ENCODE measurements at places on chromosomes 4 and X.

DNA sequence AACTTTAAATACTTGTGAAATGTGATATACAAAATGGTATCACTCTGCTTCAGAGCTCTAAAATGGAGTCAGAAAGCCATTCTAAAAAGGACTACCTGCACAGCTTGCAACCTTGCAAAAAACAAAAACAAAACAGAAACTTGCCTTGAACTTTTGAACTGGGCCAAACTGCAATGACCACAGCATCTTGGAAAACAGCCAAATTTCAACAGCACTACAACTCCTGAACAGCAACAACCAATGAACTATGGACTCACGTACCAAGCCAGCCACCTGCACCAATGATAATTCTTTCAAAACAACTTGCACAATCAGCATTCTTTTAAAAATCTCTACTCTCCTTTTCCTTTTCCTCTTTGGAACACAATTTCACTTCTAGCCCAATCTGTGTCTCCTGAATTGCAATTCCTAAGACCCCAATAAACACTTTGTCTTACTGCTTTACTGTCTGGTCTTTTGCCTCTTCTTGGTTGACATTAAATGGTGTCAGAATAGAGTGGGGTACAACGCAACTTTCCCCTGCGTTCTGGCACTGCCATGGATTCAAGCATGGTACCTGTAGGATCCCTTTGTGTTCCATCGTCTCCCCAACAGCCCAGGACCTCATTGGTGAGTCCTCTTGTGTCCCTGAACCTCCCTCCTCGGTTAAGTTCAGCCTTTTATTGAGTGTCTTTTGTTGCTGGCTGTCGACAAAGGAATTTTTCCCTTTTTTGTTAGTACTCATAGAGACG, 35.7 kb upstream of the FMR1 start:
- DNase-seq: no peak
- no peaks in the 10 kb centered on the region for H3K36me3 ChIP-seq
- H3K4me3 ChIP-seq: no peak overlapping the region
- H3K27ac ChIP-seq: no peak overlapping the region

DNA sequence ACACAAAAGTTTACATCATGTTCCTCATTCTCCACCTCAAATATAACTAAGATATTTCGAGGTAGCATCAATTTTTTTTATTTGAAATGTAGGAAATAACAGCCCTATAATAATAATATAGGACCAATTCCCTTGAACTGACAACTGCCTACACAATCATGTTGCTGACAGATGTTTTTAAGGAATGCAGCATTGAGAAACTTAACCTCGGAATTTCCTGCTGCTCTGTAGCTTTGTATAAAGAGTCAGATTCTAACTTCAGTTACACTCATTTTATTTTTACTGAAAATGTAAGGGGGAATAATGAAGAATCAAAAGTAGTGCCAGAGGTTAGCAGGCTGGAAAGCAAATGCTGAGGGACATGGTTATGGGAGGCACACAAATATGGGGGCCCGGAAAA, 235.8 kb downstream of the RBMX2 start:
- DNase-seq: no peak
- no peak overlapping the region for H3K4me3 ChIP-seq
- no peaks in the 10 kb centered on the region for H3K27me3 ChIP-seq
- H3K27ac ChIP-seq: no peak overlapping the region
- peaks cover 9% of the 10 kb centered on the region for H3K4me1 ChIP-seq

DNA sequence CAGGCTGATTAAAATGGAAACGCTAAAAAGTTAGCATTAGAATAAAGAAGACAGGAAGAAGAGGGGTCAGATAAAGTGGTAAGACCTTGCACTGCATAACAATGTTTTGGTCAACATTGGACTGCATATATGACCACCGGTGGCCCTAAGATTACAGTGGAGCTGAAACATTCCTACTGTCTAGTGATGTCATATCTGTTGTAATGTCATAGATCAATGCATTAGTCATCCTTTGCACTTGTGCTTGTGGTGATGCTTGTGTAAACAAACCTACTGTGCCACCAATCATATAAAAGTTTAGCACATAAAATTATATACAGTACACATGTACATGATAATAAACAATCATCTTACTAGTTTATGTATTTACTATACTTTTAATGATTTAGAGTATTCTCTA, 73.0 kb downstream of the TMEM165 start:
- H3K27ac ChIP-seq: no peak overlapping the region
- no peaks in the 10 kb centered on the region for H3K27me3 ChIP-seq
- H3K36me3 ChIP-seq: peaks cover 19% of the 10 kb centered on the region
- DNase-seq: no peak
- no peak overlapping the region for H3K4me3 ChIP-seq
- no peaks in the 10 kb centered on the region for H3K4me1 ChIP-seq

GRCh38 chr4:48481581-48481980, 1.6 kb upstream of the SLC10A4 start:
- peaks cover 21% of the 10 kb centered on the region for H3K4me1 ChIP-seq
- H3K27me3 ChIP-seq: peaks cover 58% of the 10 kb centered on the region
- H3K4me3 ChIP-seq: no peak overlapping the region

DNA sequence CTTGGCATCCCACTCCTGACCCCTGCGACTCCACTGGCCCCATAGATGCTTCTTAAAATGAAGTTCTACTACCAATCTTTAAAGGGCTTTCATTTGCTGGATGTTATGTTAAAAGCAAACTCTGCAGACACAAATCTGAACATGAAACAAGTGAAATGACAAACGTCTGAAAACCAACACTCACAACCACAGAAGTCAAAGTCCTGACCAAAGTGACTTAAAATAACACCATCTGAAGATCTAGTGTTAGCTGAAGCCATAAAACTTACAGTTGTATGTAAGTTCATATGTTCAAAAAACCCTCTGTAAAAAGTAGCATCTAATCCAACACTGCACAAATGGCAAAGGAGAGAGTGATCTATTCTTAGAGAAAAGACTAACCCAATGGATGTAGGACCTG, 178.7 kb downstream of the SH3KBP1 start:
- no peak for DNase-seq
- peaks cover 20% of the 10 kb centered on the region for H3K36me3 ChIP-seq
- H3K4me1 ChIP-seq: peaks cover 27% of the 10 kb centered on the region
- no peak overlapping the region for H3K4me3 ChIP-seq
- H3K27ac ChIP-seq: no peak overlapping the region

GRCh38 chr4:12488672-12489071, 995.5 kb downstream of the RAB28 start:
- no peaks in the 10 kb centered on the region for H3K27me3 ChIP-seq
- H3K27ac ChIP-seq: no peak overlapping the region
- H3K36me3 ChIP-seq: no peaks in the 10 kb centered on the region
- H3K4me1 ChIP-seq: no peaks in the 10 kb centered on the region

DNA sequence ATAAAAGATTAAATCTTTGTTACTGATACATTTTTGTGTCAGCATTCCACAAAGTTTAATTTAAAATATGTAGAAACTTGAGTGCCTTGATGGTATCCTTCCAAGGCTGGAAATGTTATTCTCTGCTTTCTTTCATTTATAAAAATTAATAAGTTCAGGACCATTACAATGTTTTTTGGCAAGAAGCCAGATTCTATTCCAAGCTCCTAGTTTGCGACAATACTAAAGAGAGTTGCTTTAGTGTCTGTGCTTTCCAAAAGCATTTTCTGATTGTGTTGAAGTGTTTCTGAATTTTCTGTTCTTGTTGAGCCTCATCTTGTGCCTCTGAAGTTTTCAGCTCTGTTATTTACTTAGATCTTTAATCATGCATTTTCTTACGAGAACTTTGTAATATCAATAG, 516.2 kb downstream of the KCTD8 start:
- H3K4me3 ChIP-seq: no peak overlapping the region
- no peak for DNase-seq
- no peaks in the 10 kb centered on the region for H3K36me3 ChIP-seq
- no peaks in the 10 kb centered on the region for H3K4me1 ChIP-seq
- H3K27me3 ChIP-seq: no peaks in the 10 kb centered on the region

DNA sequence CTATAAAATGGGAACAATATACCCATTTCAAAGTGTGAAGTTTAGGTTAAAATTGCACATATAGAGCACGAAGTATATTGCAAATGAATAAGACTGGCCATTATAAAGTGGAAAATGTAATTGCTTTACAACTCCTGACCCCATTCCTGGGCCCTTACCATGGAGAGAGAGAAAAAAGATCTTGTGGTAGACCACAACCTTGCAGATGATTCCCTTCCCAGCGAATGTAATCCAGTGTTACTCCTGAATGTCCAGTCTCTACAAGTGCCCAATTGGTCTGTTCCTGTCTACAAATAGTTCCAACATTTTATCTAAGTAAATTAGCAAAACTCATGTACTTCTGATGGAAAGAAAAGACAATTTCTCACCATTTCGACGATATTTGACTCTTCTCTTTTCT, 184.1 kb upstream of the LNX1 start:
- DNase-seq: no peak
- H3K4me3 ChIP-seq: no peak overlapping the region
- H3K4me1 ChIP-seq: no peaks in the 10 kb centered on the region
- H3K27me3 ChIP-seq: no peaks in the 10 kb centered on the region
- H3K36me3 ChIP-seq: no peaks in the 10 kb centered on the region
- no peak overlapping the region for H3K27ac ChIP-seq

DNA sequence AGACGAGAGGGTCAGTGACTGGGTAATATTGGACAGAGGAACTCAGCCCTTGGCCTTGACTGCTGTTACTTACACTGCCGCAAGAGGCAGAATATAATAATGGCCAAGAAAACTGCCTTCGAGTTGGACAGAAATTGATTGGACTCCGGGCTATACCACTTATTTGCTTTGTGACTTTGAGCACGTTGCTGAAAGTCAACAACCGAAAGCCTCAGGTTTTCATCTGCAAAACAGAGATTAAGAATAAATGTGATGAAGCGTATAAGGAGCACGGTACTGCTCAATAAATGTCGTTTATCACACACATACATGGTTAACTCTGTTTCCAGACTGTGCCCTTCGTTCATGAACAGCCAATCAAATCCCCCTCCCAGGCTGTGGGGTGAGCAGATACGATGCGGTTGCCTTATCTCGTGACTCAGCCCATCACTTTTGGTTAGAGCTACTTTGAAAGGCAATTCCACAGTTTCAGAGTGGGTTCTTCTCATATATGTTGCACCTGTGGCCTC, 91.6 kb downstream of the TSPAN7 start:
- no peaks in the 10 kb centered on the region for H3K4me1 ChIP-seq
- no peak overlapping the region for H3K27ac ChIP-seq
- DNase-seq: no peak
- H3K4me3 ChIP-seq: no peak overlapping the region
- no peaks in the 10 kb centered on the region for H3K36me3 ChIP-seq

DNA sequence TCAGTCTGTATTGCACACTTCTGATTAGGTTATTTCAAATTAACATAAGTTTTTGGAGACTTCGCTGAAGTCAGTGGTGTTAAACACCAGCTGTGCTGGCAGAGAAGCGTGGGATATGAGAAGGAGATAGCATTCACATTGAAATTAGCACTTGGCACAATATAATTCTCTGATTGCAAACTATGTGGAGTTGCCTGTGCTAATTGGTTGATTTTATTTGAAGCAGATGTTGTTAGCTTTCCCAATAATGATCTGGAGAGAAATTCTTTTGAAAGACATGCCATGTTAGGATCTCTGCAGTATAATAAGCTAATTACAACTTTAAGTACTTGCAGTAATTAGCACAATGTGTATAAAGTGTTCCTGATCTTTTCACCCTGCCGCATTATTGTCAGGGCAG, 367.4 kb upstream of the ARX start:
- no peaks in the 10 kb centered on the region for H3K4me1 ChIP-seq
- H3K27ac ChIP-seq: no peak overlapping the region
- H3K36me3 ChIP-seq: no peaks in the 10 kb centered on the region

DNA sequence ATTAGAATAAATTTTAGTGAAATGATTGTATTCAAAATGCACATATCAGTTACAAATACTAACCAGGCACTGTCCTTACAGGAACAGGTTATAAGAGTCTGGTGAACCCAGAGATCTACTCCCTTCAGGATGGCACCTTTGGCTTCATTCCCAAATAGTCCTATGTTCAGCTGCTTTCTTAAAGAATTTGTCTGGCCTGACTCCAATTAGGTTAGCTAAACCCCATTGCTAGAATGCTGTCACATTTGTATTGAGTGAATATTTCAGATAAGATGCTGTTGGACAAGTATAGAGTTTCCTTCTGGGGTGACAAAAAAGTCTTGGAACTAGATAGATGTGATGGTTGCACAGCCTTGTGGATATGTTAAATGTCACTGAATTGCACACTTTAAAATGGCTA, 69.4 kb downstream of the EFHC2 start:
- H3K27ac ChIP-seq: no peak overlapping the region
- H3K4me1 ChIP-seq: peaks cover 12% of the 10 kb centered on the region
- no peak for DNase-seq
- H3K4me3 ChIP-seq: no peak overlapping the region
- H3K36me3 ChIP-seq: peaks cover 5% of the 10 kb centered on the region

GRCh38 chr4:123555233-123555806, 158.7 kb downstream of the SPRY1 start:
- no peak for DNase-seq
- H3K4me3 ChIP-seq: no peak overlapping the region
- H3K36me3 ChIP-seq: no peaks in the 10 kb centered on the region
- no peak overlapping the region for H3K27ac ChIP-seq
- no peaks in the 10 kb centered on the region for H3K4me1 ChIP-seq

GRCh38 chr4:47490550-47490949, 5.5 kb downstream of the ATP10D start:
- DNase-seq: peak; percentile 22
- peaks cover 8% of the 10 kb centered on the region for H3K4me1 ChIP-seq
- no peak overlapping the region for H3K4me3 ChIP-seq
- no peak overlapping the region for H3K27ac ChIP-seq
- no peaks in the 10 kb centered on the region for H3K27me3 ChIP-seq

- H3K27ac ChIP-seq: no peak overlapping the region
- H3K4me3 ChIP-seq: no peak overlapping the region
- no peaks in the 10 kb centered on the region for H3K36me3 ChIP-seq
- no peak for DNase-seq
- H3K4me1 ChIP-seq: no peaks in the 10 kb centered on the region
- no peaks in the 10 kb centered on the region for H3K27me3 ChIP-seq
Measured at GRCh38 chr4:18242919-18243693, 221.6 kb upstream of the LCORL start.

- no peaks in the 10 kb centered on the region for H3K27me3 ChIP-seq
- H3K36me3 ChIP-seq: peaks cover 10% of the 10 kb centered on the region
Measured at GRCh38 chrX:110042496-110042895, 39.6 kb downstream of the TMEM164 start.

GRCh38 chrX:20522420-20522819, 255.7 kb upstream of the RPS6KA3 start:
- no peaks in the 10 kb centered on the region for H3K36me3 ChIP-seq
- H3K27ac ChIP-seq: no peak overlapping the region
- no peak overlapping the region for H3K4me3 ChIP-seq
- peaks cover 15% of the 10 kb centered on the region for H3K4me1 ChIP-seq

DNA sequence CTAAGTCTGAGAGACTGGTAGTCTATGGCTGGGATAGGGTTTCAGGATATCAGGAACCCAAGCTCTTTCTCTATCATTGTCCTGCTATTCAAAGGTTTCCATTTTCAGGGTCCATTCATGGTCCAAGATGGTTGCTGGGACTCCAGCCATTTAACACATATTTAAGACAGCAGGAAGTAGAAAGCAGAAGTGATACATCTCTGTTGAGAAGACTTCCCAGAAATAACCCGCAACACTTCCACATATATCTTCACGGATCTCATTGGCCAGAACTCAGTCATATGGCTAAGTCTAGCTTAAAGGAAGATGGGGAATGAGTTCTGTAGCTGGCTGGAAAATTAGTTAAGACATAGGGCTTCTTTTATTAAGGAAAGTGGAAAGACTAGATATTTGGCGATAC, 23.8 kb downstream of the CTSO start:
- no peak for DNase-seq
- H3K4me3 ChIP-seq: no peak overlapping the region
- H3K36me3 ChIP-seq: no peaks in the 10 kb centered on the region
- H3K27me3 ChIP-seq: no peaks in the 10 kb centered on the region
- no peak overlapping the region for H3K27ac ChIP-seq

All from activated naive CD4-positive, alpha-beta T cell treated with anti-CD3 and anti-CD28 coated beads, Interleukin-2, amount 10 ng/mL, durations not matched to agents 7 days and 5 days (primary cell).